ENCODE measurements at places on chromosomes 7 and 10. TPM values are rescaled to one million over a fixed set of nuclear protein-coding genes. Genes with fewer than 3 reads are reported as not detected.

GRCh38 chr10:123798856-123799255 is 92.8 kb downstream of the CPXM2 start:
- no peaks in the 10 kb centered on the region for H3K27me3 ChIP-seq
- H3K4me1 ChIP-seq, result no peaks in the 10 kb centered on the region
- no peaks in the 10 kb centered on the region for H3K36me3 ChIP-seq
- no peak overlapping the region for H3K27ac ChIP-seq
- DNase-seq, result no peak
- no peak overlapping the region for H3K4me3 ChIP-seq

GRCh38 chr7:157301610-157302120 is 35.1 kb upstream of the DNAJB6 start:
- H3K27me3 ChIP-seq, result no peaks in the 10 kb centered on the region
- peak overlapping the region; percentile 74 for H3K27ac ChIP-seq
- peaks cover 20% of the 10 kb centered on the region for H3K4me1 ChIP-seq
- no peak for DNase-seq

The ARPC1B gene
- 191 TPM for total RNA-seq

GRCh38 chr7:142243823-142244222 is 14.0 kb downstream of the PRSS58 start:
- no peak for DNase-seq
- H3K27ac ChIP-seq, result no peak overlapping the region
- no peaks in the 10 kb centered on the region for H3K4me1 ChIP-seq
- no peak overlapping the region for H3K4me3 ChIP-seq

DNA sequence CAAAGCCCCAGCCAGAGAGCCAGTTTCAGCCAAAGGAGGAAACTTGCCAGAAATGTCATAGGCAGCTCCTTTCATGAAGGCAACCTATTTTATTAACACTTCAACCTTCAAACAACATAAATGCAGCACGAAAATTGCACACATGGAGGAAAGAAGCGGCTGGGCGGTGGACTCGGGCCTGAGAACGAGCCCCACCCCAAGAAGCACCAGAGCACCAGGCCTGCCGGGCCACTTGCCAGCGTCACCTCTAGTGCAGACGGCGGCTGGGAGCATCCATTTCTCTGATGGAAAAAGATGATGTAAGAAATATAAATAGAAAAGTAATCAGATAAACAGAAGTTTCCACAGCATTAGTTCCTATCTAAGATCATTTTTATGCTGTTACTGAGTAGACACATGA is 100.0 kb downstream of the TCERG1L start:
- no peaks in the 10 kb centered on the region for H3K27me3 ChIP-seq
- no peak for DNase-seq
- H3K27ac ChIP-seq, result no peak overlapping the region
- no peaks in the 10 kb centered on the region for H3K36me3 ChIP-seq

The TMEM196 gene
- not detected for total RNA-seq

The CUBN gene
- 8.5 TPM for total RNA-seq
